T-helper 17 cell (primary cell): ENCODE measurements at places on chromosomes 1 and 21.

DNA sequence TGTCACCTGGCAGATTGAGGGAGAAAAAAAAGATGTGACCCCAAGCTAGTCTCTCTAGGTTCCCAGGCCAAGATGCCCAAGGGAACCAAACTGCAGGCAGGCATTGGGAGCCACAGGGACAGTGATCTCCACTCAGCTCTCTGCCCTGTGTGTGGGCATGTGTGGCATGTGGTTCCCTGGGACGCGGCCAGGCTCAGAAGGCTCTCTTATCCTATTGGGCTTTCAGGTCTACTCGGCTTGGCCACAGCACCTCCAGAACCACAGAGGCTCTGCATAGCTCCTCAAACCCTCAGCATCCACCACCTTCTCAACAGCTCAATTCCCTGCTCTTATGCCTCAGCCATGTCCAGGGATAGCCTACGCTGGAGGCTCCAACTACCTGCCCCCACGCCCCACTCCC lies 22.0 kb downstream of the IQGAP3 start:
- DNase-seq = no peak

DNA sequence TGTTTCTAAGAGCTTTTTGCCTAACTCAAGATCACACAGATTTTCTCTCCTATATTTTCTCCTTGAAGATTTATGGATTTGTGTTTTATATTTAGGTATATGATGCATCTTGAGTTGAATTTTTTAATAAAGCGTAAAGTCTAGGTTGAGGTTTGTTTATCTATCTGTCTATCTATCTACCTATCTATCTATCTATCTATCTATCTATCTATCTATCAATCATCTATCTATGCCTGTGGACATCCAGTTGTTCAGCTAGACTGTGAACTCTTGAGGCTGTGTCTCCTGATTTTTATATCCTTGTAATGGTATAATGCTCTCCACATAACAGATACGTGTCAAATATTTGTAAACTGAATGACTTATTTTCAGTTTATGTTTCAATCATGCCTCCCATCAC lies 120.1 kb downstream of the DNAH14 start:
- DNase-seq = no peak

DNA sequence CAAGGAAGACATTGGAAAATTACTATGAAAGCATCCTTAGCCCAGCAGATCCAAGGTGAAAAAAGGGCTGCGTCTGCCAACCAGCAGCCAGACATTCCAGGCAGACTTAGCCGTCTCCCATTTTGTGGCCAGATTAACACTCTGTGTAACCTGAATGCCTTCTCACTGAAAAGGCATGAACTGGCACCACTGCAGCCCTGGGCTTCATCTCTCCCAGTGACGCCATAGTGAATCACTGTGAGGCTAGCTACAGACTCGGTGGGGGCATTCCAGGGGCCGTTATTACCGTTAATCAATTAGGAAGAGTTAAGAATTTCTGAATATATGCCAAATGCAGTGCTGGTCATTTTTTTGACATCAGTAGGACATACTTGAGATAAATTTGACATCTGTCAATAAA lies 627.4 kb downstream of the LMO4 start:
- DNase-seq = no peak

DNA sequence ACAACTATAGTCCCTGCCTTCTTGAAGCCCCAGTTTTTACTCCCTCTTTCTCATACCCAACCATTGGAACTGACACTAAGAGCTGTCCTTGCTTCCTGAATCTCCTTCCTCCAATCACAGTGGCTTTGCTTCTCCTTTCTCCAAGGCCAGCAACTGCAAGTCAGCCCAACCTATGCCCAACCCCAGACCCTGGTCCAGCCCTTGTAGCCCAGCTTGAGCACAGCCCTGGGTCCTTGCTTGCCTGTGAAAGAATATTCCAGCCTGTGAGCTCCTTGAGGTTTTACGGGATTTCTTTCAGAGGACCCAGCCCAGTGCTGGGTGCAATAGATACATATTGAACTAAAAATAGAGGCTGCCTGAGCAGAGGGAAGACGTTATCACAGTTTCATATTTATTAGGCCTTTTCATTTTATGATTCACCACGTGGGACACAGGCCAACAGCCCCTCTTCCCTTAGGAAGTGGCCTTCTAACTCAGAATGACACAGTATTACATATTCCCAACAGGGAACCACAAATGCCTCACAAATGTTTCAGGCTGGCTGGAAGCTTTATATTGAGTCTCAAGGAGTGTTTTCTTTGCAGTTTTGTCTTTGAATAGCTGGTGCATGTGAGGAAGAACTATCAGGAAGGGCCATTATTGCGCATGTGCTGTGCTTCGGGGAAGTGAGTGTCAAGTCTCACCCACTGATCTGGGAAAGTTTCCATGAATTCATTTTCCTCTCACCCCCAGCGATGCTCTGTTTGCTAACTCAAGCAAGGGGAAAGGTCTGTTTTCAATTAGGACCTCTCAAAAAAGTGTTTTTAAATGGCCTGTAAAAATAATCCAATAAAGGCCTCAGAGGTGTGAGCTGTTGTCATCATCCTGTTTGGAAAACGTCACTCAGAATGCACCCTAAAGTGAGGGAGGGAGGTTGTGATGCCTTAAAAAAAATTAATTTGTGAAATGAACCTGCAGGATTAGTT lies 92.3 kb upstream of the NFIA start:
- DNase-seq = no peak

GRCh38 chr1:248758352-248758751 lies 2.8 kb upstream of the LYPD8 start:
- no peak for DNase-seq

DNA sequence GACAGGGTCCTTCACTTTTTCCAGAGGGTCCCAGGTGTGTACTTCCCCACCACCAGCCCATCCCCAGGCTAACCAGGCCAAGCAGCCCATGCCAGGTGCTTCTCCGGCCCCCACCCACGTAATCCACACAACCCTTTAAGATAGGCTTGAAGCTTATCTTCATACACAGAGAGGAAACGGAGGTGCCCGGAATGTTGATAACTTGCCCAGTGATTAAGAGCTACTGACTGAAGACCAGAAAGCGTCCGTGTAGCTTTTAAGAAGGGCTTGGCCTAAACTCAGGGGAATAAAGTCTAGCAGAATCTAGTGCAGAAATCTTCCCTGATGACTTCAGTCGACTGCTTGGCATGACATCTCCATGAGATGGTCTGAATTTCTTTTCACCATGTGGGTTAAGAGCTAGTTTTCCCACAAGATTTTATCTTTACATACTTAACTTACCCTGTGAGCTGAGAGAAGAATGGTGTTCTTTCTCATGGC lies 138.7 kb downstream of the GALNT2 start:
- DNase-seq = no peak

DNA sequence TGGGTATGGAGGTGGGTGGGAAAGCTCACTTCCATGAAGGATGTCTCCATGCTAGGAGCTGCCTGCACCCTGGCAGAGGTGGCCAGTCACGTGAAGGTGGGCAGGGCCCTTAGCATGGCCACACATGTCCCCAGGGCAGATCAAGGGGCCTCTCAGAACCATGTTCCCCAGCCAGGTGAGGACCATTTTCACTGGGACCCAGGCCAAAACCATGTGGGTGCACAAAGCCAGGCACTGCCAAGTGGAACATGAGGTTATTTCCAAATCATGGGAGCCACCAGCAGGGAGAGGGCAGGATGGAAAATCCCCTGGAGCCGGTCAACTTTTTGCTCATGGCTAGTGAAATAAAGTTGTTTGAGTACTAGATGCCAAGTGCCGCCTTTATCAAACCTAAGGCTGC lies 9.7 kb downstream of the ZNF692 start:
- no peak for DNase-seq

DNA sequence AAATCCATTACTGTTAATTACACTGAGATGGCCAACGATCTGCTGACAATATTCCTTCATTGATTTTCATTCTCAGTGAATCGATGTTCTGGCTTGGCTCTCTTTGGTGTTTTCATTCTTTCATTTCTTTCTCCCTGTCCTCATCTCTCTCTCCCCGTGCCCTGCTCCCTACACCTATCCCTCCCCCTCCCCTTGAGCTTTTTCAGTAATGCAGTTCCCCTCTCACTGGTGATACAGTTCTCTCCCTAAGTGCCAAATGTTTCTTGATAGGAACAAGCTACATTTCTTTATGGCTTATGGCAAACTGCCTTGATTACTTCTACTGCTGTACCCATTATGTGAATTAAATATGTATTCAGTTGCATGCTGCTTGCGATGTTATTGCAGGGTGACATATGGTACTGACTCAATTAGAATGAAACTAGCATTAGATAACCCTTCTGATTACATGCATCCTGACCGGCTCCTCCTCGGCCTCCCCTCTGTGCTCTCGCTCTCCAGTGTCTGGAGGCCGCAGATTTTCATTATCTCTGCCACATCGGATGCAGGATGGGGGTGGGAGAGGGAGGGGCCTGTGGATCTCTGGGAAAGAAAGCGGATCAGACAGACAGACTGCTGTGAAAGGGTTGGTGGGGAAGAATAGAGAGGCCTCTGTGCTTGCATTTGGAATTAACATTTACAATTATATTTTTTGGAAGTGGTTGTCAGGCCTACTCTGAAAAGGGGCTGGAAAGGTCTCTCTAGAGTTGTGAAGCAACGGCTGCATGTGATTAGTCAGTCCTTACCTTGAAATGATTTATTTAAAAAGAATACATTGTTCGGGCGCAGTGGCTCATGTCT lies 130.9 kb downstream of the PBX1 start:
- DNase-seq = no peak

- no peak for DNase-seq
Observed at GRCh38 chr1:195958131-195958530, 650.1 kb downstream of the KCNT2 start.

DNA sequence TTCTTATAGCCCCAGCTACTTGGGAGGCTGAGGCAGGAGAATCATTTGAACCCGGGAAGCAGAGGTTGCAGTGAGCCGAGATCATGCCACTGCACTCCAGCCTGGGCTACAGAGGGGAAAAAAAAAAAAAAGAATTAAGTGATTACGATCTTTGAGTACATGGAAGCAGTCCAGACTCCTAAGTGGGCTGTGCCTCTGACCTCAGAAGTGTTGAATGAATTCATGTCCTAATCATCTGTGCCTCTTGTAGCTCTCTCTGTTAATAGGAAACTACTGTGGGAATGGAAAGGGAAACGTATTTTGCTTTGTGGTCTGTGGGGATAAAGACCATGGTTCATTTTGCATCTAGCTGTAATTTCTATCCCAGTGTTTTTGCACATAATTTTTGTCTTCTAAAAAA lies 8.4 kb upstream of the IVNS1ABP start:
- DNase-seq = no peak
